ENCODE measurements at places on chromosomes 16 and 17.

DNA sequence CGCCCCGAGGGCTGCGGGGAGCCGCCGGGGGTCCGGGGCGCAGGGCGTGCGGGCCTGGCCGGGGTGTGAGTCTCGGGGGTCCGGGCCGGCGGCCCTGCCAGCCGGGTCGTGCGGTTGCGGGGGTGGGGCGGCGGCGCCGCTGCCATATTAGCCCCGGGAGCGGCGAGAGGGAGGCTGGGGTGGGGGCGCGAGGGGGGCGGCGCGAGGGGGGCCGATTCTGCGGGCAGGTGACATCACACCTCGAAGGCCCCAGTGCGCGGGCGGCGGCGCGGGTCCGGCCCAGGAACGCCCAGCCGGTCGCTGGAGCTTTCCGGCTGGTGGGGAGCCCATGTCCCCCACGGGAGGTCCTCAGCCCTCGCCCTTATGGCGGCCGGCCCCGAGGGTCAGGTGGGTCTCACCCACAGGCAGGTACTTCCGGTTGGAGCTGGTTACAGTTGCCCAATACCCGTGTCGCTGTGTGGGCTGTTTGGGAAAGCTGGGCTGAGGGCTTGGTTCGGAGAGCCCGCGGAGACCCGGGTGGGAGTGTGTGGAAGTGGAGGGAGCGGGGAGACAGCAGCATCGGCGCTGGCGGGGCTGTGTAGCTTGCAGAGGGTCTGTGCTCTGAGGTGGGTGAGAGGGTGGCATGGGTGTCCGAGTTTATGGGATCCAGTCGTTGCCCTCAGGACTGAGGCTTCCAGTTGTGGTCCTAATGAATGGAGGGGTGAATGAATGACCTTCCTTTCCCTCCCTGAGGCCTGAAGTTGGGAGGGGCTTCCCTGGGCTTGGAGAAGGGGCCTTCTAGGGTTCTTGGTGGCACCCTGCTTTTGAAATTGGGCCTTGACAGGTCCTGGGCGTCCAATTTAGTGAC is 804 bp downstream of the ATP6V0C start:
- no peak for DNase-seq

GRCh38 chr16:728131-728889 is 1.4 kb downstream of the HAGHL start:
- DNase-seq: peak; percentile 33

GRCh38 chr16:83705856-83706255 is 101.9 kb upstream of the HSBP1 start:
- no peak for DNase-seq

GRCh38 chr16:68519225-68519745 is 19.8 kb upstream of the ZFP90 start:
- DNase-seq: no peak

DNA sequence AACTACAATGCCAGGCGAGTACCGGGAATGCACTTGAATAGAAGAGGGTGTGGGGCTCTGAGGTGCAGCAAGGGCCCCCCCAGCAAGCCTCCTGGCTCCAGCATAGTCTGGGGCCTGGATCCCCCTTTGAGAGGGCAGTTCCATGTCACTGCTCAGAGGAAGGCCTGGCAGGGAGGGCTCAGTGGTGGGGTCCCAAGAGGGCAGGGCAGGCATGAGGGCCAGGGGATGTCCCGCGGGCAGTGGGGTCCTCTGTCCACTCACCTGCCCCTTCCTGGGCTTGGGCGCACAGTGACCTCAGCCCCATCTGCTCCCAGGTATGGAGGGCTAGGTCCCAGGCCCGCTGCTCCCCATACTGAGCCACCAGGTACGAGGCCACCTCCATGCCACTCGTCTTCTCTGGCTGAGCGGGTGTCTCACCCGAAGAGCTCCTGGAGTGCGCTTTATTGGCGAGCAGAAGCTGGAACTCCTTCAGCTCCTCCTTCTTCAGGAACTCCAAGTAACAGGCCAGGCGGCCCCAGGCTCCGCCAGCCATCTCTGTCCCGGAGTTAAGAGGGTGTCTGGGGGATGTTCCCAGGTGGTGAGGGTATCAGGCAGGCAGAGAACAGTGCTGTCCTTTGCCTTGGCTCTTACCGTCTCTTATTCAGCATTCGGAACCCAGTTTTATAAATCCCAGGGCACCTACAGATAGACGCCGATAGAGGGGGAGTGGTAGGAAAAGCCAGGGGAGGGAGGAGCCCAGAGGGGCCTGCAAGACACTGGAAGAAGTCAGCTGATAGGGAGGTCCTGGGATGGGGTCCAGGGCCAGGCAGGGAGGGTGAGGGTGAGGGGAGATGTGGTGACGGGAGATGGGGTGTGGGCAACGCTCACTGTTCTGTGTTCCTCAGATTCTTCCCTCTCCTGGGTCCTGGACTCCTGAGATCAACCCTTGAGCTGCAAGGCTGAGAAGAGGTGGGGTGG is 605 bp downstream of the NLRP1 start:
- DNase-seq: no peak

GRCh38 chr16:69563605-69564580 is 1.9 kb upstream of the NFAT5 start:
- DNase-seq: no peak

DNA sequence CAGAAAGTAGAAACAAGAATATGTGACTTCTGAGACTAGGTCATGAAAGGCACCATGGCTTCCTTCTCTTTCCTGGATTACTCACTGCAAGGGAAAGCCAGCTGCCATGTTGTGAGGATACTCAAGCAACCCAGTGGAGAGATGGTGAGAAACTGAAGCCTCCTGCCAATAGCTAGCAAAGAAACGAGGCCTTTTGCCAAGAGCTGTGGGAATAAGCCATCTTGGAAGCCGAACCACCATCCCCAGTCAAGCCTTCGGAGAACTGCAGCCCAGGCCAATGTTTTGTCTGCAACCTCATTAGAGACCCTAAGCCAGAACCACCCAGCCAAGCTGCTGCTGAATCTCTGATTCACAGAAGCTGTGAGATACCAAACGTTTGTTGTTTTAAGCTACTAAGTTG is 104.7 kb upstream of the CRHR1 start:
- DNase-seq: no peak

DNA sequence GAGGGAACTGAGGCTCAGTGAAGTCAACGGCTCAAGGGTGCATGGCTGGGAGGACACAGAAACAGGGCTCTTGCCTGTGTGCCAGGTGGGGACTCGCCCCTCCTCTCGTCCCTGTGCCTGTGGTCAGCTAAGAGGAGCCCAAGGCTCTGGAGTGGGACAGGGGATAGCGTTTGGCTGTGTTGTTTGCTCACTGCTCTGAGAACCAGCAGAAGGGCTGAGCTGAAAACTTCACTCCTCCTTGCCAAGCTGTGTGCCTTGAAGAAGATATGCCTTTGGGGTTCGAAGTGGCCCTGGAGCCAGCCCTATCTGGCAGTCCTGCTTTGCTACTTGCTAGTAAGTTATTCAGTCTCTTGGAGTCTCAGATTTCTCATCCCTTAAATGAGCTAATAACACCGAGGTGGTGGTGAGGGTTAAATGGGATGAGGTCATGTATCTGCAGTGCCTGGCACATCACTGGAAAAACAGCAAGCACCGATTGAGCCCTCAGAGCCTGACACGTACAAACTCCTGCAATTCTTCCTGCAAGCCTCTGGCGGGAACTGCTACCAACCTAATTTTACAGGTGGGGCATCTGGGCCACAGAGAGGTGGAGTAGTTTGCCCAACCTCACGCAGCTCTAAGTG is 17.7 kb downstream of the FOXL1 start:
- no peak for DNase-seq

DNA sequence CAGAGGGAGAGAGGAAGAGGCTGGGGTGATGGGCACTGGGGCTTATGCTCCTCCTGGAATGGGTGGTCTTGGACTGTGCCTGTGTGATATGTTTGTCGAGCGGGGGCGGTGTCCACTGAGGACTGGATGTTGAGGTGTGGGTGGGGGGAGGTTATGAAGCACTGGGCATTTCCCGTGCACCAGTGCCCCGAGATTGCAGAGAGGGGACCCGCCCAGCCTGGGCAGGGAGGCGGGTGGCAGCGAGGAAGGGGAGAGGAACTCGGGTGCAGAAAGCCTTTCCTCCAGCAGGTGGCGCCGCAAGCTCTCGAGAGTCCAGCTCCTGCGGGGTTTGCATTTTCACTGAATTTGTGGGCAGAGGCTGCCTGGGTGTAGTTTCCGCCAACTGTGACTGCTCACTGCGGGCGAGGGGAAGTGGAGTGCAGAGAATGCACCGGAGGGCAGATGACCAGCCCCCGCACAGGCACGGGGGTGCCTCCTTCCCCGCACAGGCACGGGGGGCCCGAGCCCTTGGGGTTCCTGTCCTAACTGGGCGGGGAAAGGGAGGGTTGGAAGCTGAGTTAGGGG is 190.6 kb downstream of the SEC14L1 start:
- DNase-seq: peak; percentile 92

DNA sequence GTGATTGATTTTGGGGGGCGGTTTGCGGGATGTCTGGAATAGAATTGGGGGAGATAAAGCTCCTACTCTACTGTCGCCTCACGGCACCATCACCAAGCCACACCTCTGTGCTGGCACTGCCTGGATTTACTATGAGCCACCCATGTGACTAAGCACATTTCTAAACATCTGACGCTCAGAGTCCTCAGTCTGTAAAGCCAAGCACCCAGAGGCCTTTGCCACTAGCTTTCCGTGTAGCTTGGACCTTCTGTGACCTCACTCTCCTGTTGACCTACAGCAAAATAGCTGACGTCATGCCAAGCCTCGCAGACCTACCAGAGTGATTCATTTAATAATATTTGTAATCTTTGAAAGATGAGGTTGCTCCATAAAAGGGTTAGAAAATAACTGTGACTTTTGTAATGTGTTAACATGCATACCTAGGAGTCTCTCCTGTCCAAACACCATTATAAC is 38.5 kb upstream of the MYOCD start:
- no peak for DNase-seq

GRCh38 chr17:34146440-34147043 is 108.5 kb upstream of the CCL2 start:
- DNase-seq: peak; percentile 8

DNA sequence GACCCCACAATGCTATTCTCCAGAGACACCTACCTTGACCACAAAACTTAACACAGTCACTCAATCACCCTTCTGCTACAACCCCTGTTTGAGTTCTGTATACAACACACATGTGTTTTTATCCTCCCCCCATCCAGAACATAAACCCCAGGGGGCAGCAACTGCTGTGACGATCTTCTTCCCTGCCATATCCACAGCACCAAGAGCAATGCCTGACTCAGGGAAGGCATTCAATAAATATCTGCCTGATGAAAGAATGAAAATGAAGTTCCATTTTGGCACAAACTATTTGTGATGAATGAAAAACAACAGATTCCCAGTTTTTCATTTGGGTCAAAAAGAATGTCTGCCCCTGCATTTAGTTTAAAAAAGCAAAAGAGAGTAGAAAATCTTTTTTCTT is 27.0 kb downstream of the ASIC2 start:
- DNase-seq: no peak

DNA sequence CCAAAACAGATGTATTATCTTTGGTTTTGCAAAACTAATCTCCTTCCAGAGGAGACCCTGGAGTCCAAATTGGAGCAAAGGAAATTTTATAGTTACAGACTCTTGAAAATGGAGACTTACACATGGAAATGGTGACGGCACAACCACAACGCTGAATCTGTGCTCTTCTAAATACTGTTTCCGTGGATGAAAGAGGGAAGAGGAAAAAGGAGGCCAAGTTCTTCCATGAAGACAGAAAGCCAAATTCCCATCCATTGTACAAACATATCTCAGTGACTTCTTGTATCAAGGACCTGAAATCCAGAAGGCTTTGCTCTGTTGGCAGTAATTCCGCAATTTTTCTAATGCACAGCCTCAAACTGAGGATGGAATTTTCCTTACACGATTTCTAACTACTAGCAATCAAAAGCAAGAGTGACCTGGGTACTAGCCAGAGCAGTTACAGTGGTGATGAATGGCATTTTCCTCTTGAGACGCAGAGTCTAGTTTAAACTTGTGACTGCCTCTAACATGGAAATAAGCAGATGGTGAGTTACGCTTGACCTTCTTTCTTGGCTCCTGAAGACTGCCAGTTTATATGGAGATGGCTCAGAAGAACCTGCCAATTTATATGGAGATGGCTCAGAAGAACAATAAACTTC is 38.5 kb downstream of the VPS53 start:
- no peak for DNase-seq

DNA sequence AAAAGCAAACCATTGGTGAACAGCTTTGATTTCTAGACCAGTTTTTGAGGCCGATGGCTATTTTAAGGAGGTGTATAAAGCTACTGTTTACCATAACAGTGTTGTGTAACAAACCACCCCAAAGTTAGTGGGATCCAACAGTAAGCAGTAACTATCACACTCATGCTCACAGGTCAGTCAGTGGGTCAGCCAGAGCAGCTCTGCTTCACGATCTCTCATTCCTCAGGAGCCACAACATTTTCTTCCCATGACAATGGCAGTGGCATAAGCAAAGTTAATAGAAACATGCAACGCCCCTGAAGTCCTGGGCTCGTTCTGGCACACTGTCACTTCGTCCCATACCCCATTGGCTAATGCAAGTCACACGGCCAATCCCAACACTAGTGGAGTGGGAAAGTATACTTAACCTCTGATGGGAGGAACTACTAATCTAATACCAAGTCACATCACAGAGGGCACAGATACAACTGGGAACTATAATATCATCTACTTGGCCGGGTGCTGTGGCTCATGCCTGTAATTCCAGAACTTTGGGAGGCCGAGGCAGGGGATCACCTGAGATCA is 28.0 kb upstream of the B4GALNT2 start:
- no peak for DNase-seq

DNA sequence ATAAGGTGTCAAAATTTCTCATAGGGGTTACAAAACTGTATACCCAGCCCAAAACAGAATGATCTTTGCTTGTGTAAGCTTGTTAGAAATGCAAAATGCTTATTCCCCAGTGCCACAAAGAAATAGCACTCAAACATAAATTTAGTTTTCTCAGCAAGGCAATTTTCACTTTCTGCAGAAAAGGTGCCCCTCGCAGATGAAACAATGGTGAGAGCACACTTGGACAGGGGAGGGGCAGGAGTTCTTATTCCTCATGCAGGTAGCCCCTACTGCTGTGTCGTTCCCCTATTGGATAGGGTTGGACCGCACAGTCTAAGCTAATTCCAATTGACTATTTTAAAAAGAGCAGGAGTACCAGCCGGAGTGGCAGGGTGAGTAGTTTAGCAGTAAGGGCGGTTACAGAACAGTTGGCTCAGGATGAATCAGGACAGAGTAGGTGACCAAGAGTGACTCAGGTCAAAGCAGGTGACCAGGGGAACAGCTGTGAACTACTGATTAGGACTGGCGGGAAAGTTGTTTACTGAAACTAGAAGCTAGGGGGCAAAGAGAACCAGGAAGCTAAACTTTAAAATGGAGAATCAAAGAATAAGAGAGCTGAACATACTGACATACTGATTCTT is 5.5 kb upstream of the LDHD start:
- DNase-seq: no peak

- no peak for DNase-seq
These were observed 7.5 kb upstream of the SMTNL2 start for GRCh38 chr17:4576729-4577322.

- no peak for DNase-seq
These were observed 1.0 kb downstream of the LITAF start for GRCh38 chr16:11585460-11586377.

- peak; percentile 59 for DNase-seq
These were observed 42.5 kb upstream of the RASD1 start for GRCh38 chr17:17538417-17539391.

- DNase-seq: no peak
These were observed 29.2 kb upstream of the CBFA2T3 start for GRCh38 chr16:89006036-89006752.
